ENCODE measurements at places on chromosomes 6 and 20.

DNA sequence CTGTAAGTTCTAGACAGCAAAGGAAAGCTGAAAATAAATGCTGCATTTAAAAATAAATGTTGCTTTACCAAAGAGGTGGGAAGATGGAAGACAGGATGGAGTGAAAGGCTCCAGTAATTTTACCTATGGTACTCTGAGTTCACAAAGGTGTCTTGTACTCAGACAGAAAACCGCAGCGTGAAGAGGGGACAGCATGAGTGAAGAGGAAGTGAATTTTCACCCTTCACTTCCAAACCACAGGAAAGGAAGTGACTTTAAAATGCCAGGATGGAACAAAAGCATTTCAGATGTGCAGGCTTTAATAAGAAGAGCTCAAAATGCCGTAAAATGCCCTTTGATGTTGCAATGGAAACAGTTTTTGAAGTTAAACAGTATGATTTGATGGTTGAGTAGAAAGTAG lies 91.2 kb upstream of the TINAG start:
- DNase-seq, result no peak

DNA sequence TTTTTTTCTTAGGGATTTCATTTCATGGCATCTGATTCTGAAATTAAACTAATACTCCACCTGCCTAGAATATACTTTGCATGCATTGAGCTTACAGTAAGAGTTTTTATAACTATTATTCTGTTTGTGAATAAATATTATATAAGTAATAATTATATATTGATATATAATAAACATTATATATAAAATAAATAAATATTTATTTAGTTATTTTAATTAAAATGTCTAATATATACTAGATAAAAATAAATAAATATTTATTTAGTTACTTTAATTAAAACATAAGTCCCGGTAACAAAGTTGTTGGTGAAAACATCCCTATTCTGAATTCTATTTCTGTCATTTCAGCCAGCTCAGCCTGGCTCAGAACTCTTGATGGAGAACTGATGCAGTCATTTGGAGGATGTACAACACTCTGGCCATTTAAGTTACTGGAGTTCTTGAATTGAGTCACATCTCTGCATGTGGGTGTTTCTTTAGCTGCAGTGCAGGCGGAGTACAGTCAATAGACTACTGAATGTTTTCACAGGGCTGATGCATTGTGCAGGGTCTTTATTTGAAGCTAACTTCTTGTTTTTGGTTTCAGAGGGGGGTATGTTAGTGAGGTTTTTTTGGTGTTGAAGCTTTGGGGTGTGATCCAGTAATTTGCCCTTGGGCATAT lies 508.9 kb upstream of the ADGRB3 start:
- no peak for DNase-seq

DNA sequence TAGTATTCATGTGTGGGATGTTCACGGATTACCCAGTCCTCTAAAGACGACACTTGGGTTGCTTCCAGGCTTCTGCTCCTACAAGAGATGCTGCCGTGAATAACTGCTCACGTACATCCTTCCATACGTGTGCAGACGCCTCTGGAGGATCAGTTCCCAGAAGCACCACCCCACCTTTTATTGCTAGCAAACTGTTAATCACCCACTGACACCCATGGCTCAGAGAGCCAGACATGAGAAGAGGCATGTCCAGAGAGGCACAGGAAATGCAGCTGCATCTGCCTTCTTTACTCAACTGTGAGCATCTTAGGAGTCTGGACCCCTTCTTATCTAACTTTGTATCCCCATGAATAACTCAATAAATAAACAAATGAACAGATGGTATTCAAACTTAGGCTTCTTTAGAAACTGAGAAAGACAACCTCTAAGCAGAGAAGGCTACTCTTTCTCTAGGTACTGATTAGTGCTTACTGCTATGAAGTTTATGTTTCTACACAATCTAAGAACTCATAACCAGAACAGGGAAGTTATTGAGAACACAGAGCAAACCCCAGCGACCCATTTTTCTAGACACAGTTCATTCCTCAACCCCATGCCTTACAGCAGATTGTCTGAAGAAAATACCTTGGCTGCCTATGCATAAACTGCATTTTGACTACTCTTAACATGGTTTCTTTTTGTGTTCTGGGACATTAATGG lies 228.7 kb upstream of the RREB1 start:
- DNase-seq, result no peak

GRCh38 chr6:6640926-6641325 lies 52.4 kb downstream of the LY86 start:
- DNase-seq, result no peak

DNA sequence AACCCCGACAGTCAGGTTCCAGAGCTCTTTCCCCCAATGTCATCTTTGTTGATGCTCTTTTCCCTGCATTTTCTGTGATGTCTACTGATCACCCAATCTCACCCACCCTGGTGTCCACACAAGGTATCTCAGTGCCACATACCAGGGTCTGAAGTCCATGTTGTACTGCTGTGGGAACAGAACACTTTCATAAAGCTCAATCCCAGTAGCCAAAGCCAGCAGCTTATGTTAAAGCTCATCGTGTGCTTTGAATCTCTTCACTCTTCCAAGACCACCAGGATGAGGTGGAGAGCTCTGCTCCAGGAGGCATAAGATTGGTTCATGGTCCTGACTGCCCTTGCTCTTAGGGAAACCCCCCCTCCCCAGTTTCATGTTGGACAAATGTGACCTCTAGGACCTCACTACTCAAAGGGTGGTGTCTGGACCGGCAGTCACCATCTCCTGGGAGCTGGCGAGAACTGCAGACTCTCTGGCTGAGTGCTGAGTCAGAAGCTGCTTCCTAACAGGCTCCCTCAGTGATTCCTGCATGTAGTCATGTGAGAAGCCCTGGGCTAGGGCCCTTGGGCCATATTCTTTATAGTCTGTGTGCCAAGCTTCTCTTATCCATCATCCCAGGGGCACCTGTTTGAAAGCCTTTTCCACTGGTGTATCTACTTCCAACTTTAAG lies 13.4 kb upstream of the CPNE5 start:
- no peak for DNase-seq

- no peak for DNase-seq
Measured at GRCh38 chr6:138261116-138261780, 43.0 kb upstream of the PBOV1 start.

DNA sequence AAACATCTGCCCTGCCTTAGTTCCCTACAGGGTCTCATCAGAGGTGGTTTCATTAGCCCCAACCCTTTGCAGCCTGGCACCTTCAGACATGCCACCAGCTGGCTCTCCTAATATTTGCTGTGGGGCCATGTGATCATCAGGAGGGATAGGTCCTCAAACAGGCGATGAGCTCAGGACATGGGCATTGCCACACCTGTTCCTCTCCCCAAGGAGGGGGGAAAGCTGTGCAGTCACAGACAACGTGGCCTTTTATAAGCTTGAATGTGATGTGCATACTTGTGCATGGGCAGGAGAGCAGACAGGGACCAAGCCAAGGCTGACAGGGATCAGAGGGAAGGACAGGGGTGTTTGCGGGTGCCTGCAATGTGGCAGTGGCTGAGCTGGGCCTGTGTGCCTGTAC lies 78.8 kb upstream of the ZNFX1 start:
- DNase-seq, result no peak

DNA sequence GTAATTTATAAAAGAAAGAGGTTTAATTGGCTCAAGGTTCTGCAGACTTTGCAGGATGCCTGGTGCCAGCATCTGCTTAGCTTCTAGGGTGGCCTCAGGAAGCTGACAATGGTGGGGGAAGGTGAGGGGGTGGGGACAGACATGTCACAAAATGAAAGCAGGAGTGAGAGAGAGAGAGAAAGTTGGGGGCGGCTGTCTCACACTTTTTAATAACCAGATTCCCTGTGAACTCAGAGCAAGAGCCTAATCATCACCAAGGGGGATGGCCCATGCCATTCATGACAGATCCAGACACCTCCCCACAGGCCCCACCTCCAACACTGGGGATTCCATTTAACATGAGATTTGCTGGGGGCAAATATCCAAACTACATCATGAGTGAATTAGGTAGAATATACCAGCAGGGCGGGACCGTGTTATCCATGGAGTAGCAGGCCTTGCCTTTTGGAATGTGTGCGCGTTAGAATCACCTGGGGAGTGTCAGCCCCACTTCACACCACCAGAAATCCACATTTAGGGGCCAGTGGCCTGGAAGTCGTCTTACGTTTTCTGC lies 258.8 kb downstream of the CDH4 start:
- DNase-seq, result no peak

GRCh38 chr20:37325206-37325605 lies 20.7 kb upstream of the SRC start:
- no peak for DNase-seq

DNA sequence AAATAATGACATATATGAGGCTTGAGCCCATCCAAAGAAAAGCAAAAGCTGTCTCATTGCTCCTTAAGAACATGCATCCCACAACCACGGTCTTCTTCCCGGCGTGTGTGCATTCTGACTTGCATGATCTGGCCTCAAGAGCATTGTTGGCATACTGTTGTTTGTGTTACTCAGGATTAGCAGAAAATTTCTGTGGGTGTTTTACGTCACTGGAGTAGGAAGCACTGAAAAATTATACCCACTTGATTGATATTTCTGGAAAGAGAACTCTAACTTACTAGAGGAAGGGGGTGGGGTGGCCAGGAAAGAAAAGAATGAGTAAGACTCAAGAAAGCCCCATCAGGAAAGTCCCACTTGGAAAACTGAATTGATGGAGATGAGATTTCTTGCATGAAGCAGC lies 326.2 kb upstream of the PRDM1 start:
- no peak for DNase-seq

DNA sequence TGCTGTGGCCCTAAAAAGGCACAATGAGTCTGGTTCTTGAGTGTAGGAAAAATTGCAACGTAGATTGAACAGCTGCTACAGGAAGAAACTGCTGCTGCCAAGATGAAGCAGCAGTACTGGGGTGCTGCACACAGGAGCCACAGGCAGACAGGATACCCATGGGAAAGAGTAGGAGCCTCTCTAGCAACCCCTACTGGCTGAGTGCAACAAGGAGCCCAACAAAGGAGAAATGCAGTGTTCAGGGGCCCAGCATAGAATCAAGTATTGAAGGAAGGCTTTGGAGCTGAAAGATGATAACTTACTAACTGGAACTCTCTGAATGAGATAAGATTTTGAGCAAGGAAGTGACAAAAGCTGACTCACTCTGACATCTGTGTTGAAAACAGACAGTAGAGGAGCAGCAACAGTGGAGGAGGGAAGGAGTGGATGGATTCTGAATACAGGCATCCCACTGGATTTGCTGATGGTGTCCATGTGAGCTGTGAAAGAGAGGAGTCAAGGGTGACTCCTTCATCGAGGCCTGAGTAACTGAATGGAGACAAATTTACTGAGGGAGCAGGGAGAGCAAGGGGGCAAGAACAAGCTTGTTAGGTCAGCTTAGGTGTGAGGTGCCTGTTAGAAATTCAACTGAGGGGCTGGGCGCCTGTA lies 534.7 kb upstream of the JARID2 start:
- DNase-seq, result no peak

- DNase-seq, result no peak
Measured at GRCh38 chr20:6122873-6123648, at the start of gene FERMT1. FERMT1 (minus strand) TSS chr20:6123030; CDS start chr20:6119554, 3,476 bp downstream.

- no peak for DNase-seq
Measured at GRCh38 chr20:61967300-61967699, 98.4 kb downstream of the TAF4 start.

DNA sequence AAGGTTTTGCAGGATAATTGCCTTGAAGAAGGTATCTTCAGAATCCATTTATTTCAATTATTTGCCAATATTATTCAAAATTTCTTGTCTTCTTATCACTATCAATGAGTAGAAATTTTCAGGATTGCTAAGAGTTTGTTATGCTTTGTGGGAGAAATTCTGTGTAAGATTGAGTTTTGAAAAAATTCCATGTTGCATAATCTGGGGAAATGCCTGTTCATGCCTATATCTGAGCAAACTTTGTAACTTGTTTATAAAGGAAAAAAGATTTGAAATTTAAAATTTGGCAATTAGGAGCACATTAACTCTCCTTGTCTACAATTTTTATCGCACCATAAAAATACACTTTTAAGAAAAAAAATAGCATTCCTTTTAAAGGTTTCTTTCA lies 39.8 kb upstream of the EDN1 start:
- DNase-seq, result no peak

DNA sequence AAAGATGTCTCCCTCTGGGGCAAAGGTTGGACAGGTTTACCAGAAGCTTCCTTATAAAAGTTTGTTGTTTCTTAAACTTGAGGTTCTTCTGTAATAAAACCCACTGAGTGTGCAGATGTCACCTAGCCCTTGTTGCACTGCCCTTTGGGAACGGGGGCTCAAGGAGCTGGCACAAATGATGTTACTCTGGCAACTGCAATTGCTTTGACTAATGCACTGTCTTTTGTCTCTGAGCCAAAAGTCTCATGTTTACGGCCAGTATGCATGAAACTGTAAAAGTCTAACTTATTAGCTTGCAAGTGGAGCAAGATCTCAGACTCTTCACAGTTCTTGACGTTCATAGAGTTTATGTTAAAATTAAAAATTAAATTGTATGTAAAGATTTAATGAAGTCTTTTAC lies 655.7 kb downstream of the EPHA7 start:
- no peak for DNase-seq

GRCh38 chr20:64254571-64255360 lies 782 bp upstream of the PCMTD2 start:
- peak; percentile 79 for DNase-seq

GRCh38 chr6:3124667-3125066 lies 6.2 kb downstream of the BPHL start:
- DNase-seq, result no peak

DNA sequence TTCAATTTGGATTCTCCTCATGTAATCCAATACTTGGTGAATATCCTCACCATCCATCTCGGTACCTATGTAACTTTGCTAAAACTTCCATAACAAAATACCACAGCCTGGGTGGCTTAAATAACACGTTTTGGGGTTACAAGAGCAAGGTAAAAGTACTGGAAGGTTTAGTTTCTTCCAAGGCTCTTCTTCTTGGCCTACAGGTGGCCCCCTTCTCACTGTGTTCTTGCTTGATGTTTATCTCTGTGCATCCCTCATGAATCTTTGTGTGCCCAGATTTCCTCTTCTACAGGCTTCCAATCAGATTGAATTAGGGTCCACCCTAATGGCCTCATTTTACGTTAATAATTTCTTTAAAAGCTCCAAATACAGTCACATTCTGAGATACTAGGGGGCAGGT lies 163.3 kb upstream of the HCRTR2 start:
- DNase-seq, result no peak

- no peak for DNase-seq
Measured at GRCh38 chr20:54324652-54325285, 116.9 kb downstream of the PFDN4 start.

GRCh38 chr20:41145821-41146620 lies 8.7 kb downstream of the PLCG1 start:
- no peak for DNase-seq

DNA sequence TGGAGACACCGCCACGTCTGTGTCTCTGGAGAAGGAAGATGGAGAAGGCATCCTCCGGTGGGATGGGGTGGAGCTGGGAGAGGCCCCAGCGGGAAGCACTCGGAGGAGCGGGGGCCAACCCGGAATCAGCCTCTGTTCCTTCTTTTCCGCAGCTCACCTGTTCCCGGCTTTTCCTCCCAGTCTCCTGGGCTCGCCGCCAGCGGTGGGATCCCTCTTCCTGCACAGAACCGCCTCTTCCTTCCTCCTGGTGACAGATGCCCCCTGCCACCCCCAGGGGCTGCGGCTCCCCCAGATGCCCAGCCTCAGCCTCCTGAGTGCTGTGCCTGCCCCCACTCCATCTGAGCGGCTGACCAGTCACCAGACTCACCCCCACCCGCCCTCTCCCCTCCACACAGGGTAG lies 23.3 kb downstream of the RAMACL start:
- DNase-seq, result no peak

- peak; percentile 95 for DNase-seq
Measured at GRCh38 chr6:26158581-26159356, 71.5 kb downstream of the HFE start.

GRCh38 chr20:59484228-59484627 lies 120.1 kb upstream of the PHACTR3 start:
- DNase-seq, result no peak

Measured in vagina (tissue), 2 donors.